ENCODE measurements at places on chromosomes 16 and 17.

DNA sequence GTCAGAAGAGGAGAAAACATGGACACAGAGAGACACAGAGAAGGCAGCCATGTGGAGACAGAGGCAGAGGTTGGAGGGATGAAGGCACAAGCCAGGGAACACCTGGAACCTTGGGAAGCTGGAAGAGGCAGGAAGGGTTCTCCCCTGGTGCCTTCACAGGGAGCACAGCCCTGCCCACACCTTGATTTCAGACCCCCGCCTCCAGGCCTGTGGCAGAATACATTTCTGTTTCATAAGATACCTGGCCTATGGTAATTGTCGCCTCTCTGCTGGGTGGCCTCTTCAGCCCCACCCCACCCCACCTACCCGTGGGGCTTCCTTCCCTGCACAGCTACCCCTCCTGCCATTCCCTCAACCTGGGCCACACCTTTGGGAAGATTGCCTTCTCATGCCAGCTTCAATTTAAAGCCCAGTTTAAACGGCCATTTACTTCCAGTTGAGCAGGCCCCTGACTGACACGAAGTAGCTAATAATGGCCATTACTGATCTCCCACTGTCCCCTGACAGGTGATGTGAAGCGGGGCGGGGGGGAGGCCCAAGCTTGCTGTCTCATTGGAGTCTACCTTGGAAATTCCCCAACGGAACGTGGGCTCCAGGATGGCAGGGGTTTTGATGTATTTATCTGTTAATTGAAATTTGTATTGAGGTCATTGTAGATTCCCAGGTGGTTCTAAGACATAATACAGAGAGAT is 291.7 kb upstream of the FOXF1 start:
- no peak for DNase-seq

- DNase-seq, result no peak
These were observed 5.9 kb downstream of the FASN start for GRCh38 chr17:82092094-82092586.

- DNase-seq, result no peak
These were observed 151.8 kb downstream of the ABCA8 start for GRCh38 chr17:68803164-68803929.

DNA sequence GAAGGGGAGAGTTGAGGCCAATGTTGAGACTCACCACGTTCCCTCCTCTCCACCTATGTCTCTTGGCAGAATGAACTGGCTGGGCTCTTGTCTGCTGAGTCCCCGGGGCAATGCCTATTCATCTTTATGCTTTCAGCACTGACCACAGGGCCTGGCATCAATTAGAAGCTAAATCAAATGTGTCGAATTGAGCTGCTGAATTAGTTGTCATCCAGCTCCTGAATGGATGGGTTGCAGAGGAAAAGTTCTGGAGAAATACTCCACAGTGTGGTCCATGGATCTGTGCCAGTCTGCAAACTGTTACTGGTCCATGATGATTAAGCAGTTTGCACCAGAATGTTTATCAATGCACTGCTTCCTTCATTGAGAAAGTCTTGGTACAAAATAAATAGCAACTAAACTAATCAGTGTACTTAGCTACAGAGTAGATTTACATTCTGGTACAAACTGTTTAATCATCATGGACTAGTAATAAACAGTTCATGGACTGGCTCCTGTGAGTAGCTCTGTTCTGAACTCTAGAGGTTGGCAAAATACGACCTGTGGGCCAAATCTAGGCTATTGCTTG is 4.6 kb downstream of the CNGB1 start:
- no peak for DNase-seq

DNA sequence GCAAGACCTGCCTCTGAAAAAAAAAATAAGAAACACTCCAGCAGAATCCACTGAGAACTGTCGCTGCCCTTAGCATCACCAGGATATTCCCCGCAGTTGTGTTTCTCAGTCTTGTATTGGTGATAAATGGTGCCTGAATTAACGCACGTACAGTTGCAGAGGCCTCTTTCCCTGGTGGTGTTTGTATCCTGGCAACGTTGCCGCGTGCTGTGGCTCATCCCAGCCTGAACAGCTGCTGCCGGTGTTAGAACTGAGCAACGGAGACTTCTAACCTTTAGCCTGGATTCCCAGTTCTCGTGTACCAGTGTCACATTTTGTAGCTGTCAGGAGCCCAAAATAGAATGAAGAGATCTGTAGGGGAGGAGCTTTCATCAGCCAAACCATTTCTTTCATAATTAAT is 4.8 kb downstream of the MLYCD start:
- DNase-seq, result no peak

- DNase-seq, result no peak
These were observed 9.2 kb downstream of the SP2 start for GRCh38 chr17:47905221-47905733.

GRCh38 chr17:31877911-31878702 is 19.1 kb upstream of the COPRS start:
- DNase-seq, result no peak

DNA sequence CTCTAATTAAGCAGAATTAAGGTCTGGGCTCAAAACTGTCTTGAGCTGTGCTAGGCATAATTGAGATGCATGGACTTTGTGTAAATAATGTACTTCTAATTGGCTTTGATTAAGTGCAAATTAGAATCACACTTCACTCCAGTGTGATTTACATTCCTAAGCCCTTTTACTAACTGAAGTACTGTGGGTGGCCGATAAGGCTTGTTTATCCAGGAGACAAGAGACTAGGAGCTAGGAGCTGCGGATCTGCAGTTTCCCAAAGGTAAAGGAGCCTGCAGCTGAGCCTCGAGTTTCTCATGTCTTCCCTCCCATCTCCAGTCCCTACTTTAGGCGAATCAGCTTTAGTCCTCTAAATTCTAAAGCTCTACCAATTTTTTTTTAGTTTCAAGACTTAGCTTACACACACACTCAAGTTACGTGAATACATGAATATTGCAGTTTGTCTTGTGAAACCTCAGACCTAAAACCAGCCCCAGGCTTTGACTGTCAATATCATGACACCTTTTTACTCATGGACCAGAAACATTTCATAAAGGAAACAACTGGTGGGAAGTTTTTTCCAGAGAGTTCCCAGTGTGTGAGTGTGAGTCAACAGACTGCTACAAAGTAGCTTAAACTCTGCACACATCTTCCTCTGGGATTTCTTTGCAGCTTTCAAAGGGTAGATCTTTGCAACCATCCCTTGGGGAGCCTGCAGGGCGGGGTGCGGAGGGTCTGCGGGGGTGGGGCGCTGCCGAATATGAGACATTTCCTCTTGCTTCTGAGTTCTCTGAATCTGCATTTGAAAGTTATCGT is 113.9 kb upstream of the TBX2 start:
- no peak for DNase-seq

GRCh38 chr16:4597174-4597573 is 17.5 kb downstream of the UBALD1 start:
- DNase-seq, result no peak

DNA sequence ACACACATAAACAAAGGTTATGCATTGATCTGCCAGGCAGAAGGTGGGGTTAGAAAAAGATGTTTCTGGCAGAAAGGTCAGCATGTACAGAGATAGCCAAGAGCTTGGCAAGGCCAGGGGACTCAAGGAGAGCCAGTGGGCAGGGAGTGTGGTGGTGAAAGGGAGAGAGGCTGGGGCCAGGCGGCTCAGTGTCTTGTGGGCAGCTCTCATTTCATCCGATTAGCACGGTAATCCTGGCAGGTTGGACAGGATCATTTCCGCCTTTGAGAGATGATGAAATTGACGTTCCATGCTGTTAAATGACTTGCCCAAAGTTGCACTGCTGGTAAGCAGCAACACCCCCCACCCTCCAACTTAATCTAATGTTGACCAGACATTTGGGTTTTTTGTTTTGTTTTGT is 3.6 kb downstream of the CHD9 start:
- no peak for DNase-seq

GRCh38 chr17:46026166-46027047 is 27.4 kb downstream of the STH start:
- DNase-seq, result no peak

DNA sequence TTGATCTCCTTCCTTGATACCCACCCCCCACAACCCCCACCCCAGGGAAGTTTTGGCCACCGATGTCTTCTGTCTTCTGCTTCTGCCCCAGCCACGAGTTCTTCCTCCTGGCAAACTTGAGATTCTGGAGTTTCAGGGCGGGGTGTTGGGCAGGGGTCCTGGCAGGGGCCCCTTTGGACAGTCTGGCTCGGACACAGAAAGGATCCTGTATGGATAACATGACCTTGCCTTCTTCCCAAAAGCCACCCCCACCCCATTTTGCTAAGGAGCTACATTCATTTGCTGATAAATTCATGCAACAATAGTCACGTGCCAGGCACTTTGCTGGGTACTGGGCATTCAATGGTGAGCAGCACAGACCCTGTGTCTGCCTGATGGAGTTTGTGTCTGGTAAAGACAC is 5.9 kb upstream of the COL1A1 start:
- DNase-seq, result no peak

DNA sequence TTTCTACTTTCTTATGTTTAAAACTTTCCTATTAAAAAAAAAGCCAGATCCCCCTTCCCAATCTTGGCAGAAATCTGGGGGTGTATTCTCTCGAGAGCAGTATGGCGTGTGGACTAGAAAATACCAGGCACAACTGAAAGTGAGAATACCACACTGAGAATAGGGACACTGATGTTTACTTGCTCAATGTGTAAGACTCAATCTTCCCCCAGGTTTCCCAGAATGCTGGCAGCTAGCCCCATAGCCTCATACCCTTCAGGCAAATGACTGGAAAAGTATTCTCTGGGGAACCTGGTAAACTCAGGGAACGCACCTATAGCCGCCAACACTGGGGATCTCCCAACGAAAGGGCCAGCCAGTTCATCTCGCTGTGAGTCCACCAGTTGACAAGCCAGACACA is 15.3 kb downstream of the ZZEF1 start:
- no peak for DNase-seq

DNA sequence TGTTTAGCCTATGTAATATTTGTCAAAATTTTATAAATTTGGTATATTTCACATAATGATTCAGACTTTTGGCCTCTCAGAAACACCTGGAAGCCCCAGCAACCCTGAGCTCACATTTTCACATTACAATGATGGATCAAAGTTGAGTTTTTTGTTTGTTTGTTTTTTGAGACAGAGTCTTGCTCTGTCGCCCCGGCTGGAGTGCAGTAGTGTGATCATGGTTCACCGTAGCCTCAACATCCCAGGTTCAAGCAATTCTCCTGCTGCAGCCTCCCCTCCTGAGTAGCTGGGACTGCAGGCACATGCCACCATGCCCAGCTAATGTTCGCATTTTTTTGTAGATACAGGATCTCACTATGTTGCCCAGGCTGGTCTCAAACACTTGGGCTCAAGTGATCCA is 10.6 kb upstream of the VAT1L start:
- no peak for DNase-seq

DNA sequence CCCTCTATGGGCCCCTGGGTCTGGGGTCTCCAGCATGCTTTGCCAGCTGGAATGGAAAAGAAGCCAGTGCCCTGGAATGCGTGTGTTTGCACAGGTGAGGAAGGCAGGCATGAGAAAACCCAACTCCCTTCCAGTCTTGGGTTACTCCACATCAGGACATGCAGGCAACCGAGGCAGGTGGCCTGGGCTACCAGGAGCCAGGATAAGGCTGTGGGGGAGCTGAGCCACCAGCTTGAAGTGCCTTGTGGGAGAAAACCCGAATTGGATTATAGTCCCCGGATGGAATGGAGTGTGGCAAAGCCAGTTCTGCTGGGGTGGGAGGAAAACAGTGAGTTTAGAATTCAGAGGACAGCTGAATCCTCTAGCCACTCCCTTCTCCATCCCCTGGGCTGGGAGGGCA is 7.2 kb downstream of the SRCIN1 start:
- no peak for DNase-seq

DNA sequence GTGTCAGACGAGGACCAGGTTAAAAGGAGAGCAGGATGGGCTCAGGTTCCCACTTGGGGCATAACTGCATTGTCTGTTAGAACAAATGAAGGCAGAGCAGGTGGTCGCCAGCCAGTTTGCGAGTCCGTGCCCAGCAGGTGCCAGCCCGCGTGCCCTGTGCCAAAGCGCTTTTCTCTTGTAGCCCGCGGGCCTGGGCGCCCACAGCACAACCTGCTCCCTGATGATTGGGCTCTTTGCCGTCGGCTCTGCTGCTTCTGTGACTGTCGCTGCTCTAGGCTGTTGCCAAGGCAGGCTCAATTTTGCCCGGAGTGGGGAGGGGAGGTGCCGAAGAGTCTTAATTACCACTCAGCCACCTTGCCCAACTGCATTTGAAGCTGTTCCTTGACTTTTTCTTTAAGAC is 21.1 kb downstream of the KNOP1 start:
- no peak for DNase-seq

DNA sequence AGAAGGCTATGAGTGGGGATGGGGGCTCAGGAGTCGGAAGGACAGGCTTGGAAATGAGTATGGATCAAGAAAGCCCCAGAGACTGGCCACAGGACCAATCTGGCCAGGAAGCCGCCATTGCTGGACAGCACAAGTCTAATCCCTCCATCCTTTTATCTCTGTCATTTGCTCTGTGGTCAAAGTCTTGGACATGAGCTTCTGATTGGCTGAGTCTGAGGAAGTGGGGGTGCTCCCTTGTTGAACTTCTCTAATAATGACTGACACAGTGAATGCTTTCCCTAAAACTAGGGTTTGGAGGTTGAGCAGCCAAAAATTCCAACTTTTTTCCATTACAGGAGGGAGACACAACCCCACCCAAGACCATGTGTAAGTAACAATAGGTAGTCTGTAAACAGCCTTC is 97.4 kb downstream of the MARF1 start:
- DNase-seq, result no peak

GRCh38 chr17:37833237-37833859 is 88.5 kb upstream of the HNF1B start:
- DNase-seq, result no peak

DNA sequence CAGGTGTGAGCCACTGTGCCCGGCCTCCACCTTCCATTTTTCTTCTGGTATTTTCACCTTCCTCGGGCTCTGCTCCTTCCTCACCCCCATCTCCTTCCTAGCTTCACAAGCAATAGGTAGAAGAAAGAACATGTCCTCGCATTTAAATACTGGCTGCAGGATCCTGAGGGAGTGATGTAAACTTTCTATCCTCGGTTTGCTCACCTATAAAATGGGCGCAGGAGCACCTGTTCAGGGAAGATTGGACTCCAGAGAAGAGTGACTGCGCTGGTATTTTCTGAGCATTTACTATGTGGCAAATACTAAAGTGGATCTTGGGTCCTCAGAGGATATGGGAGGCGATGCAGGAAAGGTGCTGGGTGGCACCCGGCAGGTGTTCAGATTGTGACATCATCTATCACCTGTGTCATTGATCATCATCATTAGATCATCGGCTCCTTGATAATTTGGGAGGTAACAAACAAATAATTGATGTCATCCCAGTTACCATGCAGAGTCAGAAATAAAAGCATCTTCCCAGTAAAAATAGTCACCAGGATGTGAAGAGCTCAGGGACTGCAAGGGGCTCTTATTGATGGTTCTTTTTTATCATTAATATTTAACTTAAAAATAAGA is 72.8 kb downstream of the FOXL1 start:
- no peak for DNase-seq

All from activated CD4-positive, alpha-beta T cell treated with anti-CD3 and anti-CD28 coated beads, Interleukin-2, amount 50 U/mL, for 4 hours (primary cell).